ENCODE measurements at places on chromosomes 5 and 9.
A peak's percentile ranks its signal among the peaks of the same experiment; 100 is the strongest.

- no peak for DNase-seq
These were observed 420.2 kb downstream of the AGTPBP1 start for GRCh38 chr9:85321561-85321960.

DNA sequence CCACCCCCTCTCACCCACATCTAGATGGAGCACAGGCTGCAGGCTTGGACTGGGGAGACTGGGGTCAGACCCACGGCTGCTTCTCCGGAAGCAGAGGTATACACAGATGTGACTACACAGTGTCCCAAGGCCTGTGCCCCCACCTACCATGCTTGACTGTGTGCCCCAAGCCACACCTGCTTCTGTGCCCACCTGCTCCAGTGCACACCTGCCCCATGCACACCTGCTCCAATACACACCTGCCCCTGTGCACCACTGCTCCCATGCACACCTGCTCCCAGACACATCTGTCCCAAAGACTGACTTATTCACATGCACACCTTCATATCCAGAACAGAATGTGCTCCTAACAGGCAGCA is 5.5 kb upstream of the COL5A1 start:
- no peak for DNase-seq

- DNase-seq = no peak
These were observed 196.4 kb upstream of the PTGER4 start for GRCh38 chr5:40483316-40483715.

- DNase-seq = no peak
These were observed 3.4 kb downstream of the PDLIM4 start for GRCh38 chr5:132260714-132261551.

- no peak for DNase-seq
These were observed 61.0 kb downstream of the ZNF608 start for GRCh38 chr5:124685404-124685930.

- DNase-seq = no peak
These were observed 847.9 kb downstream of the EFNA5 start for GRCh38 chr5:106822851-106823250.

DNA sequence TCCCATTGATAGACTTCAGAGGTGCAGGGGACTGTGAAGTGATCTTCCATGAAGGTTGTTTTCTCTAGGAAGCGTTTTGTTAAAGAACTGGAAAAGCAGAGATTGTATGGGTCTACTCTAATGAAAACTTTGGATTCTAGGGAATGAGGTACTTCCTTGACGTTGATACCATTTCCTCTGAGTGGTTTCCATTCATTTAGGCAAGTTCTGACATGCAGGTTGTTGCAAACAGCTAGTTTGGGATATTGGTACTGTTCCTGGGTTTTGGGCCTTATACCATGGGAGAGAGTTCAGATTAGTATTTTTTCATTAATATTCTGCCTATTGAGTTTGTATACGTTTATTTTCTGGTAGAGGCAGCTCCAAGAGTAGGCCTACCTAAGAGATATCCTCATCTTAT is 25.7 kb downstream of the SMARCA2 start:
- DNase-seq = no peak

- no peak for DNase-seq
These were observed 88.2 kb upstream of the CLINT1 start for GRCh38 chr5:157947156-157947555.

DNA sequence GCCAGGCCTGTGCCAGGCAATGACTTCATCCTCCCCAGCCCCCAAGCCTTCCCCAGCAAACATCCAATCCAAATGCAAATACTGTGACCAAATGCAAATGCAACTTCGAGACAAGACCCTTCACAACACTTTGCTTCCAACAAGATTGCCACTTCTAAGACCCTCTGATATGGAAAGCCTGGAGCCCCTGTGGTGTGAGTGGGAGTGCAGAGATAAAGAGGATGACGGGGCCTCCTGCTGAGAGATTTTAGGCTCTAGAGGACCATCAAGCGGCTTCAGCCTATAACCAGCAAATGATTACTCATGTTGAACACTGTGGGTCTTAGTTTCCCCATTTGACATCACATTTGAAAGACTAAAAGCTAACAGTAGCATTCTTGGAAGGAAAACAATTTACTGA is 46.6 kb upstream of the GABRP start:
- DNase-seq = no peak

- no peak for DNase-seq
These were observed 3.3 kb downstream of the RNF183 start for GRCh38 chr9:113299800-113300292.

DNA sequence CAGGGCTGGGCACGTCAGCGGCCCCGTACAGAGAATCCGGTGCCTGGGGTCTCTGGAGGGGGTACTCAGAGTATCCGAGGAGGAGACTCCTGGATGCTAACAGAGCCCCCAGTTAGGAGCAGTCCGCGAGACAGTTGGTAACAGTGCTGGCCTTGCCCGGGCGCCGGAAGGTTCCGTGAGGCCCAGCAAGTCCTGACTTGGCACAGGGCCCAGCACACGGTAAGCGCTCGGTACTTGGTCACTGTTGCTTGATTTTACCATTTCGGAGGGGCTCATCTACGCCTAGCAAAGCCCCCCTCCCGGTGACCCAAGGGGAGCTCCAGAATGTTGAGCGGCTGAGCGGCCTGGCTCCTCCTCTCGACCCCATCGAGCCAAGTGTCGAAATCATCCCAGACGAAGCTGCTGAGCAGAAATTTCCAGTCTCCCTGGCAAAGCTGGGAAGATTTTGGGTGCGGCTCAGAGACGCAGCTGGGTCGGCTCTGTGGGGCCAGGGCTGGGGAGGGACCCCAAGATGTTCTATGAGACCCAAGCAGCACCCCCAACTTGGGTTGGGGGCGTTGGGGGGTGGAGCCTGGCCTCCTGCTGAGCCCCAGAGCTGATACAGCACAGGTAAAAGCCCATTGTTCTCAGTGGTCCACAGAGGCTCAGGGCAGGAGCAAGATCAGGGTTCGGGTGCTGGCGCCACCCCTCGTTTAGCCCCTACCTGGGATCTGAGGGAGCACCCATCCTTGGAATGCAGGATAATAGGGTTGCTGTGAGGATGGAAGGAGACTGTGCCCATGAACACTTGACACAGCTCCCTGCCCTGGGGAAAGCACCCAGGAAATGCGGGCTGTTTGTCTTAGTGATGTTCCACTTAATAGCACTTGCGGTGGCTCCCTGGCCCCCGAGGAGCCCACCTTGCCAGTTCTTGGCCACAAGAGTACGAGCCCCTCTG is 137.2 kb downstream of the C9orf50 start:
- peak; percentile 20 for DNase-seq

- DNase-seq = no peak
These were observed 293.5 kb downstream of the HINT1 start for GRCh38 chr5:130871346-130872086.

- peak; percentile 17 for DNase-seq
These were observed 41.9 kb upstream of the AGXT2 start for GRCh38 chr5:35089334-35090314.

DNA sequence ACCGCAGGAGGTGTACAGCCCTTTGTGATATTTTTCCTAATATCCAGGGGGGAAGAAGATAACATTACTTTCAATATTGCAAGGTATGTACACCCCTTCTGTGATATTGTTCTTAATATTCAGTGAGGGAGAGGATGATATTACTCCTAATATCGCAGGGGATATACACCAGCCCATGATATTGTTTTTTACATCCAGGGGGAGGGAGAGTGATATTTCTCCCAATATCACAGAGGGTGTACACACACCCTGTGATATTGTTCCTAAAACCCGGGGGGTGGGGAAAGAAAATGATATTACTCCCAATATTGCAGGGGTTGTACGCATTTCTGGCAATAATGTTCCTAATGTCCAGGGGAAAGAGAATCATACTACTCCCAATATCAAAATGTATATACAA is 58.0 kb upstream of the SLC25A48 start:
- no peak for DNase-seq

DNA sequence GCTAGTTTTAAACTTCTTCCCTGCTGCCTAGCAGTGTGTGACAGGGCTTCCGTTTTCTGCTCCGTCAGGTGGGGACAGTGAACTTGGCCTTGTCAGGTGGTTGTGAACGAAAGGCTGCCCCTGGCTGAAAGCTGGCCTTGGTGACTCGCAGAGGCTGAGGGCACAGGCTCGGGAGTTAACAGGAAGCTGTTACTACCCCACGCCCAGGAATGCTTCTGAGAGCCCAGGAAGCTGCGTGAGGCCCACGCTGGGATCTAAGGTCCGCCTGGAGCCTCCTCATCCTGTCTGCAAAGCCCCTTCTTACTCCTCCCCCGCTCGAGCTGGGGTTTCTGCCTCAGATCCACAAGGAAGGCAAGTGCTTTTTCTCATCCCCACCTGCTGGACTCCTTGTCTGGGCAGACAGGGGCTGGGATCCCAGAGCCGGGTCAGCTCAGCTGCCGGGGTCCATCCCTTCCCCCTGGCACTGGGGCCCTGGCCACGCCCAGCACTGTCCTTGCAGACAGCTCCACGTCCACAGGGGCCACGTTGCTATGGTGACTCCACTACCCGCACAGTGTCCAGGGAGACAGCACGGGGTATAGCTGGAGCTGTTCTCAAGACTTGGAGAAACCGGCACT is 124.7 kb upstream of the TBC1D2 start:
- no peak for DNase-seq

DNA sequence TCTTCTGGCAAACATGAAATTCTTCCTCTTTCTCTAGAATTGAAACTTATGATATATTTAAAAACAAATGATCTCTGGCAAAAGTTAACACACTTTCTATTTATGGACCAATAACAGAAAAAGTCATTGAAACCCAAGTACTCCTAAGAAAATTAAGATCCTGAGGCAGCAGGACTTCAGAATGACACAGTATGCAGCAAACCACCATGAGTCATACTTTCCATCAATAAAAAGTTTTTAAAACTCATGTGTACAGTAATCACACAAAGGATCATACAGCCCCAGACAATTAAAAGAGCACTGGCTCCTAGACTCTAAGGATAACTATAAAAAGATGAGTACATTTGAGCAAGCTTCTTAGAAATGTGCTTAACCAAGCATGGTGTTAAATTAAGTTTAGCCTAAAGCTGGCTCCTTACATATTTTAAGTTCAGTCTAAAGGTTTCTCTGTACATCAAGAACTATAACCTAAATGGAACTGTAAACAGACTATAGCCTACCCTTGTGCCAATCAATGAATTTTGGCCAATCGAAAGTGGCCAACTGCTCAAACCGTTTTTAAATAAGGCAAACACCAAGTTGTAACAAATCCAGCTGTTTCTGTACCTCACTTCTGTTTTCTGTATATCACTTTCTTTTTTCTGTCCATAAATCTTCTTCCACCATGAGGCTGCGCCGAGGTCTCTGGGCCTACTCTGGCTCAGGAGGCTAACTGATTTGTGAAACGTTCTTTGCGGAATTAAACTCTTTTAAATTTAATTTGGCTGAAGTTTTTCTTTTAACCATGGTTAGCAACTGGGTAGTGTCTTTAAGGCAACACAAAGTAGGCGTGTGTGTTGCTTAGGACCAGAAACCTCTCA is 232.1 kb upstream of the PIK3R1 start:
- no peak for DNase-seq

DNA sequence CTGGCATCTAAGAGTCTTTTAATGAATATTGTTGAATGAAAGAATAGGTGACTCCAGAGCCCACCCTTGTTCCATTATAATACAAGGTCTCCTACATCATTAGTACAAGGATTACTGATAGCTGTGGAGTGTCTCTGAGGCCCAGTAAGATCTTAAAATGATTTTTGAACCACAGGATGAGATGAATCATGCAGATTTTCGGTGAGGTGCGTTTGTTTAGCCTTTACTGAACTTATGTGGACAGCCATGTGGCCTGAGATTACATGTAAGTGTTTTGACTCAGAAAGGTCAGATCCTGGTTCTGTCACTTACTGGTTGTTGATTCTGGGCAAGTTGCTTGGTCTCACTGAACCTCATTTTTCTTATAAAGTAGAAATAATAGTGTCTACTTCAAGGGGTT is 21.6 kb downstream of the NFX1 start:
- no peak for DNase-seq

DNA sequence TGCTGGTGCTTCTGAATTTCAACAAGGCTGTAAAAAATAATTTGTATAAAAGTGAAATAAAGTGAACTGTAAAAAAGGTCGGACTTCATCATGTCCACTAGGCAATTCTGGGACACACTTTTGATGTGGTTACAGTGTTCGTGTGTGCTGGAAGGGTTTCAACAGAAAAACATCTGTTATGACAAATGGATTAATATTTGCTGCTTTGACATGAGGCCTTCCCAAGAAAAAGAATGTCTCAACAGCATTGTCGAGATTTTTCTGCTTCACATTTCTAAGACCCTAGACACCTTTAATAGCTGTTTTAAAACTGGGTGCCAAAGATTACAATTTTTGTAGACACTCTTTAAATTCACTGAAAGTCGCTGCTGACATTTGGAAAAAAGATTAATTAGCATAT is 216.6 kb downstream of the SLC12A2 start:
- DNase-seq = no peak

DNA sequence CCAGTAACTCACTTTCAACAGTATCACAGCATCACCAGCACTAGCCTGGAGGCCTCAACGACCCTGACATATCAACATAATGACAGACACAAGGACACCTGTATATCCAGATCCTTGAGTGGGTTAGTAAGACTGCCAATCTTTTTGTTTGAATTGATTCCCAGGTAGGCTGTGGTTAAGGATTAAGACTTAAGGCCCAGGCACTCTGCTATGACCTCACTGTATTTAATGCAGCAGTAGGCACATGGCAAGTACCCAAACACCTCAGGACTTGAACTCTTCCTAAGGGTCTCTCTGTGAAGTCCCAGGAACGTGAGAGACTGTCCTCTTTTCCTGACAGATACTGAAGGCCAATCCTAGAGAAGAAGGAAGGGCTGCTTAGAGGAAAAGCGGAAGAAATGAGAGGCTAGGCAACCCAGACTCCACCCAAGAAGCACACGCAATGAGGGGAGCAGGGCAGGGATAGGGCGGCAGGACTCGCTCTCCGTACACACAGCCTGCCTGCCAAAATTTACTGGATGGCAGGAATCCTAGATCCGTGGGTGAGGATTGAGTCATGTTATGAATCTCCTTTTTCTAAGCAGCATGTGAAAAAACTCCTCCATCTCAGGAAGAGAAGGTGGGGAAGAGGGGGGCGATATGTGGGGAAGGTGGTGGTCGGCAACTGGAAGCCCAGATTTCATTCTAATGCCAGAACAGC is 93.4 kb downstream of the SIL1 start:
- DNase-seq = no peak

- DNase-seq = no peak
These were observed 412.9 kb downstream of the CHSY3 start for GRCh38 chr5:130316971-130317680.
